Astrocyte of the spinal cord (primary cell): ENCODE measurements at places on chromosomes 12 and 14.

DNA sequence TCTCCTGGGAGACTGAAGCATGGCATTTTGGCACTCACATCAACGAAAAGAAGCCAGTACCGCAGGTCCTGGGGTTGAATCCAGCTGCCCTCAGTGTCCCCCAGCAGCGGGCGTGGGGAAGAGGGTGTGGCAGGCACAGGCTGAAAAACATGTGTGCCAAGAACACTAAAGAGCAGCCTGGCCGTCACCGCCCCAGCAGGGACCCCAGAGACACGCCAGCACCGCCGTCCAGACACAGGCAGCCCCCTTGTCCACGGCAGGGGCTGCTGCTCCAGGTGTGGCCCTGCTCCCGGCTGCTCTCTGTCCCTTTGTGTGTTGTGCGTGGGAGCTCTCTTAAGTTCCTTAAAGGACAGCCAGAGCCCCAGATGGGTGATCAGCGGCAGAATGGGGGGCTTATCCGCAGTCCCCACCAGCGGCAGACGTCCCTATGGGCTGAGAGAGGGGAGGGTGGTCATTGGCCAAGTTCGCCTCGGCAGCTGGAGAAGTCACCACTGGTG lies 556 bp downstream of the PHETA1 start:
- DNase-seq = no peak

GRCh38 chr14:73741386-73741875 lies 27.2 kb upstream of the PNMA1 start:
- peak; percentile 78 for DNase-seq

GRCh38 chr12:16349131-16349460 lies 1.7 kb downstream of the MGST1 start:
- DNase-seq = peak; percentile 91

DNA sequence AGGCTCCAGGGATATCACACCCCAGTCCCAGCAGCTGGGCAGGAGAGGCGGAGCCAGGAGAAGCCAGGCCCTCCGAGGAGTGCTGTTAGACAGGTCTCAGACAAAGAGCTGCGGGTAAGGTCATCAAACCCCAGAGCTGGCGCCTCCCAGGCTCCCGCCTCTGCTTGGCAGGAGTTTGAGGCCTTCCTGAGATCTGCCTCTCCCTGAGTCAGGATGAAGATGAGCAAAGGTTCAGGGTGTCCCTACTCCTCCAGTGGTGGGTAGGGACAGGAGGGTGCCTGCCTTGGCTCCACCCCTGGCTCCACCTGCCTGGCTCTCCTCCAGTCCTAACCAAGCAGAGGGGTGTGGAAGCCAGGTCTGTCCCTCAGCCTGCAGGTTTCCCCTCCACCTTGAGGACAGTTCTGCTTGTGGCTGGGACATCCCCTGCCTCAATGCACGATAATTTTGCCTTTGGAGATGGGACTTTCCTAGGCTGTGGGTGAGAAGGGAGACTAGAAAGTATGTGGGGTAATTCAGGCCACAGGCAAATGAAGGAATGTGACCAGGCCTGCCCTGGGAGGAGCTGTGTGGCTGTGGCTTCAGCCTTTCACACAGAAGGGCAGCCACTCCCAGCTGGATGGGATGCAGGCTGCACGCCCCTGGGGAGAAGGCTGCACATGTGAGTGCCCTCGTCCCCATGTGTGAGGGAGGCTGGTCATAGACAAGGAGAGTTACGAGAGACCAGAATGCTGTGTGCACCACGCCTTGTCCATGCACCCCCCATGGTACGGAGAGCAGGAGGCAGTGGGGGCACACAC lies 2.2 kb downstream of the PLEKHG6 start:
- DNase-seq = no peak

GRCh38 chr12:52091869-52092268 lies 12.4 kb downstream of the SMIM41 start:
- DNase-seq = no peak

- DNase-seq = no peak
Observed at GRCh38 chr14:59197695-59198262, 9.3 kb downstream of the DAAM1 start.

DNA sequence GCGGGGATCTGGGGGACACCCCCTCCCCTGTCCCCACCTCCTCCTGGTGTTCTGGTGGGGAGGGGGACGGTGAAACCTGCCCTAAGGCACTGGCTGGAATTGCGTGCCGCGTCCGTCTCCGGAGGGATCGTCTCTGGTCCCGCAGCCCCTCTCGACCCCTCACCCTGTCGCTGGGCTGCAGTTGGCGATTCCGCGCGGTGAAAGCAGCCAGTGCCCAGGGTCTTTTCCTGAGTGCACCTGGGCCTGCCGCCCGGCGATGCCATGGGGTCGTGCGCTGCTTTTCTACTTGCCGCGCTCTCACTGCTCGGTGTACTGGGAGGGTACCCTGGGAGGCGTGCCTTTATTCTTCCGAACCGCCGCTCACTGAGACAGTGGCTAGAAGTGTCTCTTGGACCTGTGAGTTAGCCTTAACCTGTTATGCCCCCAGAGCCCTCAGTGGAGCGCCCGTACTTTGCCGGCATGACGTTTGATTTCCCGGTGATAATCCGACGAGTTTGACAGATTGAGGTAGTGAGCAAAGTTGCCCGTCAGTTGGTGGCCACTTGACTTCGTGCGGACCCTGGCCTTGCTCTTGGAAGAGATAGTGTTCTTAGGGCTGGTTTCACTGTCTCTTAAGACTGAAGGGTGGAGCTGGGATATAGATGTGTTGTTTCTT lies 788 bp downstream of the SFSWAP start:
- no peak for DNase-seq

- no peak for DNase-seq
Observed at GRCh38 chr12:48788524-48788853, 400 bp downstream of the ADCY6 start.

DNA sequence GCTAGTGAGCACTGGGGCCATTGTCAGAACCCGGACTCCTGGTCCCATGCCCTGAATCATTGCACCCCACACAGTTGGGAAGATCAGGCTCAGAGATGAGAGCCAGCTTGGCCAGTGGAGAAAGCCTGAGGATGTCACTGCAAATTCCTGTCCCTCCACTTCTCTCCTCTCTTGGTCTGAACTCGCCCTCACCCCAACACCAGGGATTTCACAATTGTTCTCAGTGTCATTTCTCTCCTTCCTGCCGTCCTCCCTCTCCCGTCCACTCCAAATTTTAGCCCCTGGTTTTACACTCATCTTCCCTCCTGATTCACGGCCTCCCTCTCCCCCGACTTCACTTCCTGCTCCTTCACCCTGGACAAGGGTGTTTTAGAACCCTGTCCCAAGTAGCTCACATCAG lies 11.1 kb downstream of the KRT75 start:
- DNase-seq = no peak

- no peak for DNase-seq
Observed at GRCh38 chr12:95658386-95658785, 107.1 kb upstream of the USP44 start.

- DNase-seq = no peak
Observed at GRCh38 chr14:33063521-33063920, 124.8 kb downstream of the NPAS3 start.

GRCh38 chr12:96219700-96220206 lies 25.6 kb downstream of the ELK3 start:
- DNase-seq = peak; percentile 98

- DNase-seq = no peak
Observed at GRCh38 chr12:111720457-111720856, 34.6 kb downstream of the ACAD10 start.

DNA sequence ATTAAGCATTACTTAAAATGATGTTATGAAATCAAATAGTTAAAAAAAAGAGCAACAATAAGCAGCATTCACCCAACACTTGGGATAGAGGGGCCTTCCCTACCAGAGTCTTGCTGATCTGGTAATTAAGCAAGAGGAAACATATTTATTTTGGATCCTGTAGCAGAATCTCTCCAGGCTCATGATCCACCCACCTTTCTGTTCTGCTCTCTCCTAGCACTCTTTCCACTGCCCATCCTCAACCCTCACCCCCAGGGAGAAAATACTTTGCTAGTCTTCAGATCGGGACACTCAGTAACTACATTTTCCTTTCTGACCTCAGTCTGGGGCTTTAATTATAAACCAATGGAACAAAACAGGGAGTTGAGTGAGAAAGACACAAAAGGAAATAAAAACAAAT lies 1541.9 kb downstream of the AACS start:
- DNase-seq = no peak

DNA sequence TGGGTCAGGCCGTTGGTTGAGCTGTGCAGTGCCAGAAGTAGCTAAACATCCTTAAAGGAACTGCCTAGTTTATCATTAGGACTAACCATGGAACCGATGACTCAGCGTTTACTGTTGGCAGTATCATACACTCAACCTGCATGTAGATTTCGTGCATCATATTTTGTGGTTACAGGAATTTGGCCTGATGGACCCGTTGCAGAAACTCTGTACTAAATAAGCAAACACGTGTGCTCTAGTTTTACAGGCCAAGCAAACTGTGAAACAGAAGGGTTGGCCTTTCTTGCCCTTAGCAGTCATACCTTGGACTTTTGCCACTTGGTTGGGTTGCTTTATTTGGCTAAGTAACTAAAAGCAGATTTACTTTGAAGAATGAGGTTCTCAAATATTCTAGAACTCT lies 35.6 kb downstream of the DGLUCY start:
- DNase-seq = peak; percentile 99

DNA sequence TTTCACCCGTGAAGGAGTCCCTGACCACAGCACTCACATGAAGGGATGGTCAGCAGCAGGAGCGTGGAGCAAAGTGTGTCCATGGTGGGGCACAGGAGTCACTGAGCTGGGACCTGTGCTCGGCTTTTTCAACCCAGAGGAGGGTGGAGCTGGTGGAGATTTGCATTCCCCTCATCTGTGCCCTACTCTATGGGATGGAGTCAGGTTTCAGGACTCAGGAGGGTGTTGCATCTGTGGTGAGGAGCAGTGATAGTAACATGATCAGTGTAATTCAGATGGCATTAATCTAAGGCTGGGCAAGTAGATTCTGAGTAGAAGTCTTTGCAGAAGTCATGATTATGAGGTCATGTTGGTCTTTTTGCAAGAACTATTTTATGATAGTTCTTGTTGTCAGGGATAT lies 511.9 kb downstream of the TMEM121 start:
- DNase-seq = no peak

- no peak for DNase-seq
Observed at GRCh38 chr12:89750389-89751351, 42.0 kb upstream of the ATP2B1 start.

GRCh38 chr12:32987512-32987911 lies 90.9 kb upstream of the PKP2 start:
- no peak for DNase-seq

DNA sequence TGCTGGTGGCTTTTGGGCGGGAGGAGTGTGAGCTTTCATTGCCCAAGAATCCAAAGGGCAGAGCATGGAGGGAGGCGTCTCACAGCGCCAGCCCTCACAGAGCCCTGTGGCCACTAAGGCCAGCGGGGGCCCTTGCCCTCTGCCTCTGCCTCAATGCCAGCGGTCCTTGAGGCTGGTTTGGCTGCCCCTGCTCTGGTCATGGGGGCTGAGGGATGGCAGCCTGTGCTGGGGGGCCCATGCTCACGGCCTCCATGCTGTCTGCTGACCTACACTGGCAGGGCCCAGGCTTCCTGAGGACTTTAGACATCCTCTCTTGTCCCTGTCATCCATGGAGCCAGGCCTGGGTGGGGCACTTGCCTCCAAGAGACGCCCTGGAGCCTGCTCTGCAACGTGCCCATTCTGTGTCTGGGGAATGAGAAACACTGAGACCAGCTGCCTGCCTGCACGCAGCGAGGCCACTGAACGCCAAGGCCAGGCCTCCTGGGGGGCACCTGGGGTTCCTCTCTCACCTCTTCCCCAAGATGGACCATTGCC lies 143.4 kb downstream of the KIF26A start:
- no peak for DNase-seq

DNA sequence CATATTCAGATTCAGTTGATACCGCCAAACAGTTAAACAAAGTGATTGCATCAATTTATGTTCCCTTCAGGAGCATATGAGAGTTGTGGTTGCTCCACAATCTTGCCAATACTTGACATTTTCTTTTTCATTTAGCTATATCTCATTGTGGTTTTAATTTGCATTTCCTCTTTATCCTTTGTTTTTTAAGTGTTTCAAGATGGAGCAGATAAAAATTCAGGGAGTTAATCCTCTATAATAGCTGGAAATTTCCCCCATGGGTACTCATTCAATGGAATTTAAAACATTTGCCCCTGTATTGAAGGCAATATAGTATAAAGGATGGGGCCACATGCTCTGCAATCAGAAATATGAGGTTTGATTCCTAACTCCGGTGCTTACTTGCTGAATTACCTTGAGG lies 1.1 kb upstream of the EXD2 start:
- no peak for DNase-seq

DNA sequence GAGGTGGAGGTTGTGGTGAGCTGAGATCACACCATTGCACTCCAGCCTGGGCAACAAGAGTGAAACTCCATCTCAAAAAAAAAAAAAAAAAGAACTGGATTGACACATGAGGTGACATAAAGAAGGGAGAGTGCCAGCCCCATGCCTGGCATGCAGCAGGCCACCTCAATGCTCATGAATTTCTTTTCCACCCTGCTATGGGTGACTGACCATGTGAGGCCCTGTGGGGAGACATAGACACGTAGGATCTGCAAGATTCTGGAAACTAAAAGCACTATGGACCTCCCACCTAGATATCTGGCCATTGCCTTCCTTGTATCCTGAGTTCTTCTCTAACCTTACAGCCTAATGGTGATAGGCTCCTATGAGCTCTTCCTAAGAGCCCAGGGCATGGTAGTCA lies 5.6 kb upstream of the ACTN1 start:
- DNase-seq = no peak

DNA sequence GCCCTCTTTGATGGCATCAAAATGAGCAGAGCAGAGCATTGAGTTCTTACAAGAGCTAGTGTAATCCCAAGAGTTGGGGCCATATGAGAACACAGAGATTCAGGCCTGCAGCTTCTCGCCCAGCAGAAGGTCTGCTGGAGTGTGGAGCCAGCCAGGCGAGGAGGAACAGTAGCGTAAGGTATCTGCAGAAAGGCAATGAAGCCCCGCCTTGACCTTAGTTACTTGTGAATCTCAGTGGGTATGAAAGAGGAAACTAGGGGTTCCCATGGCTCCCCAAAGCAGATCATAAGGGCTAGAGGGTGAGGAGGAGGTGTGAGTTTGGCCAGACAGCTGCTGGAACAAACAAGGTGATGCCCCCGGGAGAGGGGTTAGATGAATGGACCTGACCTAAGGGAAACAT lies 49.4 kb downstream of the SLC8A3 start:
- DNase-seq = no peak

DNA sequence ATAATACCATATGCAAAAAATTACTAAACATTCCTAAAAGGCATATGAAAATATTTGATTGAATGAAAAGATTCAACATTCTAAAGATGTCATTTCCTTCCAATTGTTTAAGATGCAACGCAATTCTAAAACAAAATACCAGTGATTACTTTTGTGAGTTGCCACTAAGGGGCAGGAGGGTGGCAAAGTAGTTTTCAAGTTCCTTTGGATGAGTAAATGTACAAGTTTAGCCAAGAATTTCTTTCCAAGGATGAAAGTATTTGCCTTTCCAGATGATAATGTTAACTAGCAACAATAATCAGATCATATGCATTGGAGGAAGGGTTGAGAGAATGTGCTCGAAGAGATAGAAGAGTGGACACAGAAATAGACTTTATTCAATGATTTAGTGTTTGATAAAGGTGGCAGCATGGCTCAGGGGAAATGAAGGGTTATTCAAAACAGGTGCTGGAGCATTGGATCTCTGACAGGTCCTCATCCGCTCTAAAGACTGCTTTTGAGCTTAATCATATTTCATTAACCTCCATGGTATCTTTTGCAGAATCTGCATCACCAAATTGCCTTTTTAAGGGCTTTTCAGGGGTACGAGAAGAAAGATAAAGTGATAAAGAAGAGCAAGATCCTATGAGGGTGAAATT lies 678.5 kb upstream of the TBX3 start:
- no peak for DNase-seq
